ENCODE measurements at places on chromosomes 7 and 10.
A peak's percentile ranks its signal among the peaks of the same experiment; 100 is the strongest.

DNA sequence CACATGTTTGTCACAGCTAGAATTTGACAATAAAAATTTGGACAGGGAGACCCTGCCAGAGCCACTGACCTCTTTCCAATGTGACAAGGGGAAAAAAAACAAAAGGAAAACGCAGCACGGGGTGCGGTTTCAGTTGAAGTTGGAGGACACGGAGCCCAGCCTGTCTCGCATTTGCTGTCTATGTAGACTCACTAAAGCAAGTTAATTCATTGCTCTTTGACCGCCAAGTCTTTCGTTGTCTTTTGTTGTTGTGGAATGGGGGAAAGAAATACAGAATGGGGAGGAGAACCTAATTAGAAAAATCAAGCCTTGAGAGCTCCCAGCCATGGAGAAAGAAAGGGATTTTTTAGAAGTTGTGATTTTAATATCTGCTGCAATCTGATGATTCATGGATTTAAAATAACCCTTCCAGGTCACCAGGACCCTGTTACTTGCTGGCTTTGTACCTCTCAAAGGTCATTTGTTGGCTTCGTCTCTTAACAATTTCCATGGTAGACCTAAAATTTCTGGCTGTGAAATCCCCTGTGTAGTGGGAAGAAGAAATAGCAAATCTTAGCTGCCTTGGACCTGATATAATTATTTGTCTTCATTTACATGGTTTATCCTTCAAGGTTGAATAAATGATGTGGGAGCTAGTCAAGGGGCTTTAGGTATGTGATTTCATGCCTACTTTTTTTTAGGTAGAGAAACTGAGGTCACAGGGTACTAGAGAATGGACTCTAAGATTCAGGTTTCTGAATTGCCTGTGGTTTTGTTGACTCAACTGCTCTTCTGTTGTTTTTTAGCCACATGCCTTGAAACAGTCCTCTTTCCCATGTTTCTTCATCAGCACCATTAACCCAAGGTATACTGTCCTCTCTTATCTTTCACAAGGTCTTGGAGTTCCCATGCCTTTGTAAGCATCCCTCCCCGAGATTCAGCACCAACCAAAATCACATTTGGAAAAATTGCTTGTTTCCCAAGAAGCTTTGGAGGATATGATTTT, 78.7 kb downstream of the TCF7L2 start:
- H3K27ac ChIP-seq = no peak overlapping the region
- no peak for DNase-seq
- H3K36me3 ChIP-seq = no peaks in the 10 kb centered on the region
- peaks cover 4% of the 10 kb centered on the region for H3K27me3 ChIP-seq
- H3K4me1 ChIP-seq = peaks cover 16% of the 10 kb centered on the region

DNA sequence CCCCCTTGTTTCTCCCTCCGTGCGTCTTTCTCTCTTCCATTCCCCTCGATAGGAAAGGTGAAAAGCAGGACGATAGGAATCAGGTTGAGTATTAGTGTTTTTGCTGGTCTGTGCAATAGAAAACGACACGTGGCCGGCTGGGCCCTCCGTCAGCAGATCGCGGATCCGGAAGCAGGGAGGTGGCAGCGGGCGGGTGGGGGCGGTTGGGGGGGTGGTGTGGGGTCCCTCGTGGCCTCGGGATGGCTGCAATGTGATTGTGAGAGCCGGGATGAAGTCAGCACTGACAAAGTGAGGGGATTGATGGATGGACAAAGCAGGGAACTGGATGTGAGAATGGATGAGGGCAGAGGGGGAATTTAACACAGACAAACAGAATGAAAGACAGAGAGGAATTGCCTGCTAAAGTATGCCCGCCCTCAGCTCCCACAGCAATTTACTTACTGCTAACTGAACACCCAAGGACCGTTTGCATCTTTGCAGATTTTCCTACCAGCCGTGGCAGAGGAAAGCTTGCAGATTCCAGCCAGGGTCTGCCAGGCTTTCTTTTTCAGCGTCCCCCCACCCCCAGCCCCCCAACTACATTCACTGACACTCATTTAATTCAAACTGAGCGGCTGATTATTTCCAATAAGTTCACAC, 280.9 kb downstream of the LRMDA start:
- no peak overlapping the region for H3K4me3 ChIP-seq
- no peaks in the 10 kb centered on the region for H3K4me1 ChIP-seq
- H3K27ac ChIP-seq = no peak overlapping the region
- no peaks in the 10 kb centered on the region for H3K36me3 ChIP-seq
- peaks cover 12% of the 10 kb centered on the region for H3K27me3 ChIP-seq

DNA sequence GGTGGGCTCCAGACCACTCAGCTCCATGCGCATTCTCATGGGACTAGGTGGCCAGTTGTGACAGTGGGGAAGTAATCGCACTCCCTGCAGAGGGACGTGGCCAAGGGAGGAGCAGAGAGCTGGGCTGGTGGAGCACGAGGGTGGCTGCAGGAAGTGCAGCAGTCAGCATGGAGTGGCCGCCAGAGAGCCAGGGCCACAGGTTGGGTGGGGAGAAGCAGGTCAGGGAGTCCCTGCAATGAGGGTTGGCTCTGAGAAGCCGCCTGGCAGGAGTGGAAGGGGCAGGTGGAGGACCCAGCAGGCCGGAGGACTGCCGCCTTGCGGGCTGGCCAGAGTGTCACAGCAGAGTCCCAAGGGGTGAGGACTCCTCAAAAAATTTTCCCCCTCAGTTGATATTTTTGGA, 26.2 kb downstream of the FKBP6 start:
- no peaks in the 10 kb centered on the region for H3K4me1 ChIP-seq
- H3K4me3 ChIP-seq = no peak overlapping the region
- DNase-seq = no peak
- no peak overlapping the region for H3K27ac ChIP-seq
- no peaks in the 10 kb centered on the region for H3K36me3 ChIP-seq

- no peaks in the 10 kb centered on the region for H3K27me3 ChIP-seq
- no peaks in the 10 kb centered on the region for H3K36me3 ChIP-seq
- peak overlapping the region; percentile 77 for H3K4me3 ChIP-seq
- peak; percentile 85 for DNase-seq
These were observed 277.6 kb downstream of the GATA3 start for GRCh38 chr10:8331896-8332729.

DNA sequence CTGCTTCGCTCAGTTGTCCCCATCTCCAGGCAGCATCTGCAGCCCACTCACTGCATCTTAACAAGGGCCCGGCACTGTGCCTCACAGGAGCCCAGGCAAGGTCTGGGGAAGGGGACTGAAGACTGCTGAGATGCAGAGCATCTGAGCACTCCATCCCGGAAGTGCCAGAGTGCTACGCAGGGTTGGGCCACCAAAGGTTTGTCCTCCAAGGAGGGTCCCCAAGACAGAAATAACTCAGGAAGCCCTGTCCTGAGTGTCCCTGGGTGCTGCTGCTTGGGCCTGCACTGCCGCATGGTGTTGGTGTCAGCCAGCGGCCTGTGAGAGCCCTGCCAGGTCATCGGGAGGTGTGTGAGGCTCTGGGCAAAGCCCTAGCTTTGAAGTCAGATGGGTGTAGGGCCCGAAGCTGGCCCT, 288.2 kb upstream of the ZMIZ1 start:
- no peaks in the 10 kb centered on the region for H3K36me3 ChIP-seq
- H3K27ac ChIP-seq = no peak overlapping the region
- H3K27me3 ChIP-seq = peaks cover 7% of the 10 kb centered on the region
- no peak overlapping the region for H3K4me3 ChIP-seq

All from naive thymus-derived CD8-positive, alpha-beta T cell (primary cell).